ENCODE measurements at places on chromosomes 13 and 19.

DNA sequence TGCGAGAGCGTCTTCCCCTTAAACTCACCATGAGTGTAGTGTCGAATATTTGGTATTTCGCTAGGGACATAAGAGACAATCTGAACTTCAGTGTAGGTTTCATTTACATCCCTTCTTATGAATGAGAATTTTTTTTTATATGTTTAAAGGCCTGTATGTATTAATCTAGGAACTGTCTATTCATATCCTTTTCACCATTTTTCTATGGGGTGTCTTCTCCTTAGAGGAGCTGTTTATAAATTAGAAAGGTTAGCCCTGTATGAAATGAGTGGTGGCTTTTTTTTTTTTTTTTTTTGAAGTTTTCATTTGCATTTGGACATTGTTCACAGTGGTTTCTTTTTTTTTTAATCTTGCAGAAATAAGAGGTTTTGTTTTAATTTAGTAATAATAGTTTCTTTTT lies 7.6 kb downstream of the ZNF146 start:
- no peak for DNase-seq

GRCh38 chr13:30466358-30466714 lies 600 bp upstream of the HMGB1 start:
- DNase-seq: no peak

DNA sequence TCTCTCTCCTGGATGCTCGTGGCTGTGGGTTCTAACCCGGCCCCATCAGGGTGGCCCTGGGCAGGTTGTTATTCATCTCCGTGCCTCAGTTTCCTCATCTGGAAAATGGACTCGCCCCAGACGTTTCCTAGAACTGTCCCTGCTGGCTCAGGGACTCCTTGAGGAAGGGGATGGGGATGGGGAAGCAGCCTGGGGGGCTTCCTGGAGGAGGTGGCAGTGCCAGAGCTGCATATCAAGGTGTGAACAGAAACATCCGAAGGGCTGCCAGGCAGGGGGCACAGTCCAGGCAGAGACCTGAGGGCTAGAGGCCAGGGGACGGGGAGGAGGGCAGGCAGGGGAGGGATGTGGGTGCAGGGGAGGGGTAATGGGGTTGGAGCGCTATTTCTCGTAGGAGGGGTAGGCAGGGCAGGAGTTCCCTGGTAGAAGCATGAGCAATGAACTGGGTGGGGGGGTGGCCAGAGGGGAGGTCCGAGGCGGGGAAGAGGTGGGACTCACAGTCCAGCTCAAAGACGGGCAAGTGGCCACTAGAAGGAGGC lies 3.6 kb upstream of the ELANE start:
- DNase-seq: no peak

DNA sequence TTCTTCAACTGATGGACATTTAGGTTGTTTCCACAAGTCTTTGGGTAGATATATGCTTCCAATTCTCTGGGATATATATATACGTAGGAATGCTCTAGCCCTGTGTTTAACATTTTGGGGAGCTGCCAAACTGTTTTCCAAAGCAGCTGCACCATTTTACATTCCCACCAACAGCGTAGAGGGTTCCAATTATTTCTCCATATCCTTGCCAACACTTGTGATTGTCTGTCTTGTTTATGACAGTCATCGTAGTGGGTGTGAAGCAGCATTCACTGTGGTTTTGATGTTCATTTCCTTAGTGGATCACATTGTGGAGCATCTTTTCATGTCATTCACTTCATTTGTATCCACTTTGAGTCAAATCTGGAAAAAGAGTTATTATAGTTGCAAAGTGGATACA lies 4.7 kb upstream of the CBLC start:
- DNase-seq: no peak

DNA sequence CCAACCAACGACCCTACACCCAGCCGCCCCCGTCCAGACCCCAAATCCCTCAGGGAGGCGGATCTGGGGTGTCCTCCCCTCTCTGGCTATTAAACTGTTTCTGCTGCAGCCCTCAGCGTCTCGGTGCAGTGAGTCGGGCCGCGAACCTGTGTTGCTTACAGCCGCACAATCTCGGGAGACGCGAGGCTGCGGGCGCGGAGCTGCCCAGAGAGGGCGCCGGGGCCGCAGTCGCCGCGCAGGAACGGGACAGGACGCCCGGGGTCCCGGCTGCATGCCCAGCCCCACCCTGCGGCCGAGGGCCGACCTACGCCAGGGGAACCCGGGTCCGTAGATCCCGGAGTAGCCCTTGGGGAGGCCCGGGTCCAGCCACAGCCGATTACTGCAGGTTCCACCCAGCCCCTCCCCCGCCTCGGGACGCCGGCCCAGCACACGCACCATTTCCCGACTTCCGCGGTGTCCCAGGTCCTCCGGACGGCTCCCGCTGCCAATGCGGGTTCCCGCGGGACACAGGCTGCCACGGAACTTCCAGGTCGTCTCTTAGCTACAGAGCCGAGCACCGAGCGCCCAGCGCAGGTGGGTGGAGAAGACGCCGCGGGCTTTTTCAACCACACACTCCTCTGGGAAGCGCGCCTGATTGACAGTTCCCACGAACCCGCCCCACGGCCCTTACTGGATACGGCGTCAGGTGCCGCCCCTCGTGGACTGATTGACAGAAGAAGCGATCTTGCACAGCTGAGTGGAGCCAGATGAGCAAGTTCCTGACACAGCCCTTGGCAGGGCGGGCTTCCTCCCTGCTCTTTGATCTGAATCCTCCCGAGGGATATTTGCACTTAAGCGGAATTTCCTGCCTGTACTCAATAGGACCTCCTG lies at the start of gene ZNF799:
Gene ZNF799, minus strand, starts transcription at position 639 of the 870 bp plus-strand sequence. Its CDS starts 201 bp downstream, at position 438.
- peak; percentile 90 for DNase-seq

DNA sequence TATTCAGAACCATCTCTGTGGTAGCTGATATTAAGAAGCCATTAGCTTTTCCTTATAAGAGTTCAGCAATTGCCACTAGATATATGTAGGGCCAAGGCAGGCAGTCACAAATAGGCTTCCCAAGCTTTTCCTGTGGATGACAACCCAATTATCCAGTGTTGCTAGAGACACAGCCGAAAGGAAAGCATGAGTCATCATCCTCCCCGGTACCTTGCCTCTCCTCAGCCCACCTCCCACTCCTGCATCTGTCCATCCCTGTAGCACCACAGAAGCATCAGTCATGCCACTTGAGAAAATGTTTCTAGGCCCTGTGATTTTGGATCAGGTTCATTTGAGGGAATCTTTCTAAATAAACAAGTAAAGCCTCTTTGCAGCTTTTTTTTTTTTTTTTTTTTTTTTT lies 204.3 kb downstream of the DNAJC15 start:
- no peak for DNase-seq

DNA sequence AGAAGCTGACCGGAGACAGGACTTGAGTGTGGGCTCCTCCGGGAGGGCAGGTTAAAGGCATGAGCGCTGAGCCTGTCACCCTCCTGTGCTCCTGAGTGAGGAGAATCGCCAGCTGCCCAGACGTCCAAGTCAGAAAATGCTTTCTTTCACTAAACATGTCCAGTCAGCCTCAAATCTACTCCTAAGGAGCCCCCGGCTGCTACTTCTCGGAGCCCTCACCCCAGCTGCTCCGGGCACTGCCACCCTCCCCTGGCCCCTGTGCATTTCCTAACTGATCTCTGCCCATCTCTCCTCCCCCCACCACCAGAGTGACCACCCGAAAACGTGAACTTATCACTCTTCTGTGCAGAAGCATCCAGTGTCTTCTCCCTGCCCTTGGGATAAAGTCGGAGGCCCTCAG lies 277.5 kb upstream of the SOX1 start:
- DNase-seq: no peak

DNA sequence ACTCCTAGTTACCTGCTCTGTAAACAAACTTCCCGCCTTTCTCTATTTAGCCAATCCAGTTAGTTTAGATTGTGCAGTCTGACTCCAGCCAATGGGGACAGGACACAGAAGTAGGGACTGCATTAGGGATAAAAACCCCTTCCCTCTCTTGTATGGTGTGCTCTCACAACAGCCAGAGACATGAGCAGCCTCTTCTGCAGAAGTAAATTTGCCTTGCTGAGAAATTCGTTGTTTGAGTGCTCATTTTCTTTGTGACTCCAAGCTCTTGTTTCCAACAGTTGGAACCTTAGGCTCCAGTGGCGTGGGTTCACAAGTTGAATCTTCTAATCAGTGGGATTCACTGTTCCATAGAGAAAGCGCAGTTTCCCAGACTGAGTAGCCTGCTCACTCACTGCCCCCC lies 66.1 kb downstream of the ZNF93 start:
- DNase-seq: no peak

GRCh38 chr19:33279430-33280350 lies 22.6 kb downstream of the CEBPA start:
- DNase-seq: no peak

DNA sequence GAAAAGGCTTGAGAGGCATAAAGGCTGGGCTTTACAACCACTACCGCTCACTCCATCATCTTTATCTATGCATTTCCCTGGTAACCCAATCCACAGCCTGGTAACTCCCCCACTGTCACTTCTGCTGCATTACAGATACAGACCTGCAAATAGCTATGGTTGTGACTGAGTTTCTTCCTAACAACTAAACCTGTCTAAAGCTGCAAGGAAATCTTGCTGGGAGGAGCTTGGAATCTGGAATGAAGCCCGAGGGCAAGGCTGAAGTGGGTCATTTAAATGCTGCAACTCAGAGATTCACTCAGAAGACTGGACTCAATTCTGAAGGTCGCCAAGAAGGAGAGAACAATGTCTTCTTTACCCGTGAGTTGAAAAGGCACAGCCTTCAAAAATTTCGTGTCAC lies at the start of gene LGALS13:
Gene LGALS13, plus strand, starts transcription at position 301 of the 400 bp plus-strand sequence. Its CDS starts 45 bp downstream, at position 346.
- DNase-seq: no peak

DNA sequence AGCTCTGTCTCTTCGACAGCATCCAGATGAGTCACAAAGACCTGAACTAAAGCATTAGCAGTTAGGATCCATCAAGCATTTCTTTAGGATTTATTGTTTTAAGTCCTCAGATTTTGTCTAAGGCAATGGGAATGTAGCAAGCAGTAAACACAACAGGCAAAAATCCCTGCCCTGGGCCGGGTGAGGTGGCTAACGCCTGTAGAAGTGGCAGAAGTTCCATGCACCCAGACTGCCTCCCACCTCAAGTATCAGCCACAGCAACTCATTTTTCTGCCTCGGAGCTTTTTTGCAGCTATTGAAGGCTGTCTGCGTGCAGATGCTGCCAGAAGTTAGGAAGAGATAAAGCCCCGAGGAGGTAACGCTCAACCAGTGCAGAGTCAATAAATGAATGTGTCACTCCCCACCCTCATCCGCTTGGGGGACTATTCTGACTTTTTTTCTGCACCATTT lies 47.1 kb upstream of the MRI1 start:
- no peak for DNase-seq

GRCh38 chr19:13078897-13079541 lies 23.6 kb downstream of the LYL1 start:
- DNase-seq: no peak

DNA sequence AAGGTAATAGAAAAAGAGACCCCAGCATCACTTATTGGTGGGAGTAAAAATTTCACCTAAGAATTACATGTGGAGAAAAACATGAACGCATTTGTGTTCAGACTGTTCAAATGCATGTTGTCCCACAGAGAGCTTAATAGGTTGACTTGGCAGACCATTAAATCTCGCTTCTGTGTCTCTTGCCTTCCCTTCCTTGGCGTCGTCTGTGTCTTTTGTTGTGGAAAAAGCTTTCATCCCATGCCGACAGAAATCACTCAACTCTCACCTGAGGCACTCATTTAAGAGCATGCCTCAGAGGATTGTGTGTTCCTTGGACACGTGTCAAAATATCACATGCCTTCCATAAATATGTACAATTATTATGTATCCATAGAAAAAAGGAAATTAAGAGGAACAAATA lies 24.4 kb upstream of the CACNA1A start:
- DNase-seq: no peak

DNA sequence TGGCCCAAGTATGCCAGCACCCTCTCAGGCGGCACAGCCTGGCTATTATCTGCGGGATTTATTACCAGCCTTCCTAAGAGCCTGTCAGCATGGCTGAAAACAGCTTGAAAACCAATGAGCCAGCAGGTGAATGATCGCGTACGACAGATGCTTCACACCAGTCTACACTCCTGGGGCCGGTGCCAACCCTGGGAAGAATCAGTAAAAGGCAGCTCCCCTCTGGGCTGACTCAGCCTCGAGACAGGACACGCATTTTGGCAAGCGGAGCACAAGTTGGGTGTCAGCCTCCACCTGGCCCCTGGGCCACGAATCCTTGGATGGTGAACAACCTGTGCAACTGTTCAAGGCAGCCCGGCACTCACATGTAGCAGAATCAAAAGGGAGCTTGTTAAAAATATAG lies 15.6 kb downstream of the EMP3 start:
- no peak for DNase-seq

GRCh38 chr13:113433391-113433916 lies 19.8 kb downstream of the ADPRHL1 start:
- no peak for DNase-seq

DNA sequence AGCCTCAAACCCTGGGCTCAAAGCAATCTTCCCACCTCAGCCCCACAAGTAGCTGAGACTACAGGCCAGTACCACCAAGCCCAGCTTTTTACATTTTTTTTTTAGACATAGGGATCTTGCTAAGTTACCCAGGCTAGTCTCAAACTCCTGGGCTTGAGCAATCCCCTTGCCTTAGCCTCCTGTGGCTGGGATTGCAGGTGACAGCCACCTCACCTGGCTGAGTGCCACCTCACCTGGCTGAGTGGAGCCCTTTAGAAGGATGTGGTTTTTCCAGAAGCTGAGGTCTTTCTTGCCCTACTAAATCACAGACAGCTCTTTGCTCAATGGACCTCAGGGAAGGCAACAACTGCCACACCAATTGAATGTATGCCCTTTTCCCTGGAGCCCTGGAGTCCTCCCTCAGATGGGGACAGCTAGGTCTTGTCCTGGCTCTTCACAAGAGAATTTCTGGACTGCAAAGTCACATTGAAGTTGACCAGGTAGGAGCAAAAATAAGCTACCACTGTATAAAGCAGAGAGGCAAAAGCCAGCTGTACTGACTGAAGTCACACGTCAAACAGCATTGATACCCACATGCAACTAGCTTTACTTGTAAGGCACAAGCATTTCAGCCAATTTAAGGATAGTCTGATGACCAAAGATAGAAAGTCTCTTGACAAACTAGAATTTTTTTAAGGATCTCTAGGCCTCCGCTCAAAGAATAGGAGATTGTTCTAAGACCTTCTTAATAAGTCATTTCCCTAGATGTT lies 14.0 kb downstream of the PDX1 start:
- DNase-seq: no peak

- DNase-seq: no peak
Observed at GRCh38 chr19:40348961-40349507, 539 bp downstream of the PLD3 start.

GRCh38 chr13:21986602-21987001 lies 315.7 kb downstream of the FGF9 start:
- DNase-seq: no peak

GRCh38 chr19:30862876-30863275 lies 486.4 kb downstream of the TSHZ3 start:
- no peak for DNase-seq
